ENCODE measurements at places on chromosomes 7 and 10. TPM values are rescaled to one million over a fixed set of nuclear protein-coding genes. Genes with fewer than 3 reads are reported as not detected.

Gene RTKN2
- polyA plus RNA-seq, result 10.6 TPM

Gene SPAM1
- polyA plus RNA-seq, result not detected

Gene IGFBP3
- 55.8 TPM for polyA plus RNA-seq

Gene SPACDR
- 4.7 TPM for polyA plus RNA-seq

Gene CAMK2B
- polyA plus RNA-seq, result 0.54 TPM

Gene TMEM106B
- polyA plus RNA-seq, result 59.2 TPM

Gene ACADSB
- 25.2 TPM for polyA plus RNA-seq

Gene ATG9B
- polyA plus RNA-seq, result 7.1 TPM

Gene ITGA8
- polyA plus RNA-seq, result 72.7 TPM

Gene ASB10
- polyA plus RNA-seq, result not detected

Gene EBLN1
- not detected for polyA plus RNA-seq

Gene METTL2B
- polyA plus RNA-seq, result 33.5 TPM

Gene KCNK18
- not detected for polyA plus RNA-seq

Gene HPSE2
- 10.7 TPM for polyA plus RNA-seq

Gene BAZ1B
- 84.8 TPM for polyA plus RNA-seq

Gene NPC1L1
- 0.40 TPM for polyA plus RNA-seq

Gene UBN2
- polyA plus RNA-seq, result 21.9 TPM

Gene AS3MT
- 18.9 TPM for polyA plus RNA-seq

Gene AP3M1
- polyA plus RNA-seq, result 45.7 TPM

Gene OR2A12
- 0.07 TPM for polyA plus RNA-seq

Gene GPR85
- polyA plus RNA-seq, result 2.7 TPM

Gene SPDYE11
- 1.1 TPM for polyA plus RNA-seq

Gene PNLIPRP1
- polyA plus RNA-seq, result not detected

Gene VPS37D
- polyA plus RNA-seq, result 10.0 TPM

Gene ICA1
- 40.6 TPM for polyA plus RNA-seq

Gene PTEN
- 118 TPM for polyA plus RNA-seq

Gene ZNF467
- 26.9 TPM for polyA plus RNA-seq

Gene OR9A2
- polyA plus RNA-seq, result not detected

Gene FOXK1
- 18.0 TPM for polyA plus RNA-seq

Gene ZNF273
- polyA plus RNA-seq, result 13.4 TPM

Measured in left lung (tissue), 14 donors.